ENCODE measurements at places on chromosomes 4 and X.

GRCh38 chr4:123522081-123522480 lies 125.5 kb downstream of the SPRY1 start:
- no peak for DNase-seq

DNA sequence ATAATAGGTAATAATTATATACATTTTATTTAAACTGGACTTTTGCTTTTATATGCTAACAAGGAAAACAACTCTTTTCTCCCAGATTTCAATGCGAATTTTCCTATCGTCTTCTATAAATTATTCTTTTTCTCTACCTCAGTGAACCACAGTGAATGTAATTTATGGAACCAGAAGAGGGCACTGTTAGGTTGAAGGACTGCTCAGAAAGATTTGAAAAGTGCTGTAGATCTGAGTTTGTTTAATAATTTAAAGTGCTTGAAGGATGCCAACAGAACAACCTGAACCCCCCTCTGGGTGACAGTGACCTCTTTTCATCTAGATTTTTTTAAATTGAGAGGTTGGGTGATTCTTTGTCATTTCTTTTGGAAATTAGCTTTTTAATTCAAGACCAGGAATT lies 54.9 kb downstream of the PHOX2B start:
- peak; percentile 37 for DNase-seq

GRCh38 chrX:9166584-9166944 lies 132.6 kb upstream of the FAM9B start:
- DNase-seq: no peak

- DNase-seq: no peak
These were observed 7.3 kb downstream of the SHOX start for GRCh38 chrX:637660-638481.

- DNase-seq: no peak
These were observed 172.4 kb upstream of the MAGEB16 start for GRCh38 chrX:35625714-35626113.

DNA sequence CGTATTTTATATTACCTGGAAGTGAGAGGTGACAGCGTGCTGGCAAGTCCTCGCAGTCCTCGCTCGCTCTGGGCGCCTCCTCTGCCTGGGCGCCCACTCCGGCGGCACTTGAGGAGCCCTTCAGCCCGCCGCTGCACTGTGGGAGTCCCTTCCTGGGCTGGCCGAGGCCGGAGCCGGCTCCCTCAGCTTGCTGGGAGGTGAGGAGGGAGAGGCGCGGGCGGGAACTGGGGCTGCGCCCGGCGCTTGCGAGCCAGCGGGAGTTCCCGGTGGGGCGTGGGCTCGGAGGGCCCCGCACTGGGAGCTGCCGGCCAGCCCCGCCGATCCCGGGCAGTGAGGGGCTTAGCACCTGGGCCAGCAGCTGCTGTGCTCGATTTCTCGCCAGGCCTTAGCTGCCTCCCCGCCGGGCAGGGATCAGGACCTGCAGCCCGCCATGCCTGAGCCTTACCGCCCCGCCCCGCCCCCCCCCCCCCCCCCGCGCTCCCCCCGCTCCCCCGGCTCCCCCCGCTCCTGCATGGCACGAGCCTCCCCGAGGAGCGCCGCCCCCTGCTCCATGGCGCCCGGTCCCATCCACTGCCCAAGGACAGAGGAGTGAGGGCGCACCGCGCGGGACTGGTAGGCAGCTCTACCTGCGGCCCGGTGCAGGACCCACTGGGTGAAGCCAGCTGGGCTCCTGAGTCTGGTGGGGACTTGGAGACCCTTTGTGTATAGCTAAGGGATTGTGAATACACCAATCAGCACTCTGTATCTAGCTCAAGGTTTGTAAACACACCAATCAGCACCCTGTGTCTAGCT lies 298.9 kb upstream of the MAGEB16 start:
- no peak for DNase-seq

- DNase-seq: no peak
These were observed 516.4 kb upstream of the BOD1L1 start for GRCh38 chr4:14143892-14144291.

DNA sequence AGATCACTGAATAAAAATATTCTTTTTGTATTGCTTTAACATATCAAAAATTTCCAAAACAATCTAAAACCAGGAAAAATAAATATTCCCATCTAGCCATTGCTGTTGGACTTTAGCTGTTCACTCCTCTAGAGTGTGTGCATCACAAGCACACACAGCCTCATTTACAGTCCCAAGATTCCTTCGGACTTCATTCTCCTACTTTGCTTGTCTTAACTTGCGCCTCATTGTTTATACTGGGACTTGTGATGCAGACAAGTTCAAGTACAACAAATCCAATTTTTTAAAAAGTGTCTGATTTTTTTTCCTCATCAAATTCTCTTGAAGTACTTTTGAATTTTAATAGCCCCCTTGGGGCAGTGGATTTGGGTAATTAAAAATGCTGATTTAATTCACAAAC lies 55.6 kb downstream of the TLL1 start:
- no peak for DNase-seq

GRCh38 chr4:82761229-82761628 lies 37.4 kb downstream of the SCD5 start:
- no peak for DNase-seq

- no peak for DNase-seq
These were observed 217.9 kb downstream of the ARAP2 start for GRCh38 chr4:36026348-36026880.

- DNase-seq: no peak
These were observed 567.4 kb downstream of the INPP4B start for GRCh38 chr4:142278663-142279062.

- DNase-seq: no peak
These were observed 27.0 kb downstream of the GYPA start for GRCh38 chr4:144113546-144113945.

DNA sequence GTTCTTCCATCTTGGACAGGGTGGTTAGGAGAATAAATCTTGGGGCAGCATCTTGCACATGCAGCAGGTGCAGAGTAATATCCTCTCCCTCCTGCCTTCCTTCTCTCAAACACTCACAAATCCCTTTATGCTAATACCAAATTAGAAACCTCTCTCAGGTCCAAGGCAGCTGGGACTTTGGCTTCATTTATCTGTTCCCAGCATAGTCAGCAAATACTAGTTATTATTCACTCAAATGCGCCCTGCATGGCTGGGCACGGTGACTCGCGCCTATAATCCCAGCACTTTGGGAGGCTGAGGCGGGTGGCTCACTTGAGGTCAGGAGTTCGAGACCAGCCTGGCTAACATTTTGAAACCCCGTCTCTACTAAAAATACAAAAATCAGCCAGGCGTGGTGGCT lies 156.0 kb upstream of the GALNT7 start:
- no peak for DNase-seq

- no peak for DNase-seq
These were observed 4.1 kb upstream of the RS1 start for GRCh38 chrX:18676050-18676449.

DNA sequence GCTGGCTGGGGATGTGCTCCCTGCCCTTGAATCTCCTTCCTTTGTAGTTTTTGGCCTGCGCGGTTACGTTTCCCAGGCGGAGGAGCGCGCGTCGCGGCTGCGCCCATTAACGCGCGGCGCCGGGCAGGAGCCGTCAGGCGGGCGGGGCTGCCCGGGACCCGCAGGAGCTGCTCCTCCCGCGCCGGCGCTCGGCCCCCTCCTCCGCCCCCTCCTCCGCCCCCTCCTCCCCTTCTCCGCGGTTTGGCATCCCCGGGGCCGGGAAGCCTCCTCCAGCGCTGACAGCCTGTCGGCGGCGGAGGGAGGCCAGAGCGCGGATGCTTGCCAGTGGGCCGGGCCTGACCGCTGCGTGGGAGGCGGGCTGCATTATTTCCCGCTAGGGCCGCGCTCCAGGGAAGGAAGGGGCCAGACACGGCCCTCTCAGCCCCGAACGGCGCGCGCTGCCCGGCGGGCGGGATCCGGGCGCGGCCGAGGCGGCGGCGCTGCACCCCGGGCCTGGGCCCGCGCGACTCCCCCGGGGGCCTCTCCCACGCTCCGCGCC lies at the start of gene DCLK2:
TSS of gene DCLK2 (plus strand) at position 405 of the 538 bp plus-strand sequence. CDS start 583 bp downstream, outside the sequence.
- DNase-seq: peak; percentile 78

DNA sequence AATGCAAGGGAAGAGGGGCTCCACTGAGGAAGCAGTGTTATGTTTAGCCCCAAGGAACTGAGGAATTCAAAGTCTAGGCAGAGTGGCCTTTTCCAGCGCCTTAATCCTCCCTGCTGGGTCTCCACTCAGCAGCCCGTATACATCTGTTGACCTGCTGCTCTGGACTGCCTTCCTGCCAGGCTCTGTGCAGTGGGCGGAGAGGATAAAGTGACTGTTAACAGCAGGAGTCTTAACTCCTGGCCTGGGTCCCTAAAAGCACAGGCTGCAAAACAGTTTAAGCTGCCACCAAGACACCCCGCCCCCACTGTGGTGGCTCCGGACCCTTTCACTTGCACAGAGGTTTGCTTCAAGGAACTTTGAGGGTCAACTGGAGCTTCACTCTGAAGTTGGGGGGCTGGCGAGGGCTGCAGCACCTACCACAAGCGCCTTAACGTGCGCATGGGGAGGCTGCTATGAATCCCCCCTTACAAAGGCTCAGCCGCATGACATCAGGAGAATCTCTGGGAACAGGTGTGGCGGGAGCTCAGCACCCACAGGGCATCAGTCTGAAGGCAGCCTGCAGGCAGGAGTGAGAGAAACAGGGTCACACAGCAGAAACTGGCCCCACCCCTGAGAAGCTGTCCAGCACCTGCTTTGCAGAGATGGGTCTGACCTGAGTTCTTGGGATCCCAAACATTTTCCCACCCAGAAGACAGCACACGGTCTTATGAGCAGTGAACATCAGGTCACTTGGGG lies 358.2 kb upstream of the GATB start:
- DNase-seq: no peak

GRCh38 chrX:131827935-131828334 lies 195.2 kb upstream of the STK26 start:
- DNase-seq: peak; percentile 63

DNA sequence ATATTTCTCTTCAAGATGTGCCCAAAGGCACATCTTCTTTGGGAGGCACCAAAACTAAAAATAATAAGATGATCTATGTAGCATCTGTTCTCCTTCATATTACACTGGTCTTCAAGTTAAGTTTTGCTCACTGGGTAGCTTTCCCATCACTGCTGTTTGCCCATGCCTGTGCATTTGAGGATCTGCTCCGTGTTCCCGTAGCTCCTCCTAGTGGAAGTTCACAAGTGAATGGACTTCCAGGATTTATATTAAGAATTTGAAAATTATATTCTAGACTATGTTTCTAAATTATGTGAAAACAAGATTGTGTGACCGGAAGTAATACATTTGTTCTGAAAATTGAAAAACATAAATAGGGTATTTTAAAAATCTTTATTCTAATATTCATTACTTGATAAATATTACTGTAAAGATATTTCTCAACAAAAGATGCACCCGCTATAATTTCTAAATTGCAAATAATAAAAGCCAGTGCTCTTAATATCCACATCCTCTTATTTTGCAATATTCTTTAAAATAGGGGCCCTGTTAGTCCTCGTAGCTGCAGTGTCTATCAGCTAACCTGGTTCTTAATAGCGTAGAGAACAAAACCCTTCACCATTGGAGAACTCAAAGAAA lies 147.7 kb downstream of the RBM46 start:
- DNase-seq: peak; percentile 52

- no peak for DNase-seq
These were observed 37.6 kb downstream of the YIPF6 start for GRCh38 chrX:68536429-68536828.

DNA sequence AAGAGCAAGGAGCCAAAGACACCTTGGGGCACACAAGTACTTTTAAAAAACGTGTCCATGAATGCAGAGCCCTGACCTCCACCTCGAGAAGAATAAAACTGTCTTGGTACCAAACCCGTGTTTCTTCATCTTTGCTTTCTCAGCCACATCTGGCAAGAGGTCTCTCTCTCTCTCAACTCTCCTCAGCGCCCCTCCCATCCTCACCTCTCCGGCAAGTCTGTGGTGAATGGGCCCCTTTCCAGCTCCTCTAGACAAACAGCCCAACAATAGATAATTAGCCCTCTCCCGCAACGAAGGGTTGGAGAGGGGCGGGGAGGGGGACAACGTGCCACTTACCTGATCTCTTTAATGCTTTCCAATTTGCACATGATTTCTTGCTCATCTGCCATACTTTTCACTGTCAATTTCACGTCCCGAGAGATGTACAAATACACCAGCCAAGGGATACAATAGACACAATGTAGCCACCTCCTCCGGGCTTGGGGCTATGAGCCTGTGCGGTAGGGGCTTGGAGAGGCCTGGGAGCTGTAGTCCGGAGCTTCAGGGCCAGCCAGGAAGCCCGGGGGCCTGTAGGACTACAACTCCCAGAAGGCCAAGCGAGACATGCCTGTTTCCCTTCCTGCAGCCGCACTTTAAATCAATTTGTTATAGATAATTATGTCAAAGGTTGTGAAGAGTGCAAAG lies at the start of gene ZC4H2:
TSS of gene ZC4H2 (minus strand) at position 462 of the 684 bp plus-strand sequence. CDS start at position 389, 73 bp downstream.
- peak; percentile 78 for DNase-seq

DNA sequence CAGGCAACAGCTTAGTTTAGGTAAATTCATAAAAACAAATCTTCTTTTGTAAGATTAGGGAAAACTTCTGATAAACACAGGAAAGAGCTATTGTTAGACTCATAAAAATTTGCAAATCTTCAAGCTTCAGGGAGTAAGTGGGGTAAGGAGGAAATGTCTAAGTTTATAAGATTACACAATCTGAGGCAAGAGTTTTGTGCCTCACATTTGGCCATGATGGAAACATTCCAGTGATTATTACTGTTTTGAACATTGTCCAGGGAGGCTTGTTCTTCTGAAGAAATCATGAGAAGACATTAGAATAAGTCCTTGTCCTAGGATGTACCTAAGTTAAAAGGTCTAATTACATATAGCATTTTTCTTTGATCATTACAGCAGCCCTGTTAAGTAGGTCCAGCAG lies 72.8 kb downstream of the MAOB start:
- DNase-seq: peak; percentile 81

DNA sequence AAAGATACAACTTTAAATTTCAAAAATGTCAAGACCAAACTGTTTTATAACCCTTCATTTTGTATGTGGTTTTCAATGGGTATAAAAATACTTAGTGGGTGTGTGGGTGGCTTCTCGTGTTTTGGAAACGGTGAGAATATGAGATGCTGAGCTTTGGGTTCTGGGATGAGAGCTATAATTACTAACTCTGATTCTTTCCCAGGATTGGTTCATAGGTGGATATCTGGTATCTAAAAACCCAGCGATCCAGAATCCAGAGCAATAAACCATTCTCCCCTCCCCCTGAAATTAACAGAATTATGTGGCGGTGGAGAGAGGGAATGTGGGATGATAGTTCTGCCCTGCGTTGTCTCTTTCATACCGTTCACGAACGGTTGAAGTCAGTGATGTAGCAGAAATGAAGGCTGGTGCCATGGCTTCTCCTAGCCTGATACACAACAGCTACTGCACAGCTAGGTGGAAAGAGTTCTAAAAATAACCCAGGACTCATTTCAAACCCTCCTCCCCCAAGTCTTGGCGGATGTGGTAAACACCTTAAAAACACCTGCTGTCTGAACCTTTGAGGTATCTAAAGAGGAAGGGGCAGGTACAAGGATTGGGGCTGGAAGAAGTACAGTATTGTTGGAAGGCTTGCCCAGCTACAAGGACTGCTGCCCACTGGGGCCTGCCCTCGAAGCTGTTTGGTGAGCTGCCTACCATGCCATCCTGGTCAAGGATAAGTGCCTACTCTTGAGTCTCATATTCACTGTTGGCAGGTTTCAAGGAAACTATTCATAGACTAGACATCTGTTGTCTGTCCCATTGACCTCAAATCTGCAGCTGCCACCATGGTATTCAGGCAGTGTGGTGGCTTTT lies 44.5 kb downstream of the SEPTIN11 start:
- peak; percentile 37 for DNase-seq

GRCh38 chr4:186249785-186250754 lies 15.9 kb upstream of the F11 start:
- peak; percentile 3 for DNase-seq
